Kidney epithelial cell (primary cell): ENCODE measurements at places on chromosomes 2 and 18.
A peak's percentile ranks its signal among the peaks of the same experiment; 100 is the strongest.

DNA sequence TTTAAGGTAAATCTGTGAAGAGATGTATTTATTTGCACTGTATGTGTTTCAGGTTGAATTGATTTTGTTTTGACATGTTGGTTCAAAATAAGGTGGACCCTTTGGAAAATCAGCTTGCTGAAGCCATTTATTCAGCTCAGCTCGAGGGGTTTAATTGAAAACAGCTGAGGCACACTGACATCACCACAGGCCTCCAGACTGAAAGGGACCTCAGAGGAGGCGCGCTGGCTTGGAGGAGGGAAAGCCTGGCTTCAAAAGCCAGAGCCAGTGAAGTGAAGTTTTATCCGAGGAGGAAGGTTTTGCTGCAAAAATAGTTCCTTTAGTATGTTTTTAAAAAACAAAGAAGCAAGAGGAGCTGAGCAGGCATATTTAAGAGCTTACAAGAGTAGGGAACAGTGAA lies 26.9 kb upstream of the DNMT3A start:
- DNase-seq: no peak

- no peak for DNase-seq
Observed at GRCh38 chr2:95049683-95049955, 24.1 kb downstream of the MAL start.

DNA sequence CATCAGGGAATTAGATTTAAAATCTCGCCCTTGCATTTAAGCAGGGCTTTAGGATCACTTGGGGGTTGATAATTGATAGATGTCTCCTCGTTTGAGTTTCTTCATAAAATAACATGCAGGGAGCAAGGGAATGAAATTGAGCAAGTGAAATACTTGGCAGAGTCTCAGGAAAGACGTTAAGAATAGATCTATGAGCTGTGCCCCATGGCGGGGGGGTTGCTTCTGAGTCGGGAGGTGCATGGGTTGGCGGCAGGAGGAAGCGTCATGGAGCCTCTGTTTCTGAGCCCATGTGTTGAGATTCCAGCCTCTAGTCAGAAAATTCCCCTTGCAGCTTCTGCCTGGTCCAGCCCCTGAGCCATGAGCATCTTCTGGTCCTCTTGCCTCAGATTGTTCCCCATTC lies 82.0 kb downstream of the APOB start:
- DNase-seq: no peak

DNA sequence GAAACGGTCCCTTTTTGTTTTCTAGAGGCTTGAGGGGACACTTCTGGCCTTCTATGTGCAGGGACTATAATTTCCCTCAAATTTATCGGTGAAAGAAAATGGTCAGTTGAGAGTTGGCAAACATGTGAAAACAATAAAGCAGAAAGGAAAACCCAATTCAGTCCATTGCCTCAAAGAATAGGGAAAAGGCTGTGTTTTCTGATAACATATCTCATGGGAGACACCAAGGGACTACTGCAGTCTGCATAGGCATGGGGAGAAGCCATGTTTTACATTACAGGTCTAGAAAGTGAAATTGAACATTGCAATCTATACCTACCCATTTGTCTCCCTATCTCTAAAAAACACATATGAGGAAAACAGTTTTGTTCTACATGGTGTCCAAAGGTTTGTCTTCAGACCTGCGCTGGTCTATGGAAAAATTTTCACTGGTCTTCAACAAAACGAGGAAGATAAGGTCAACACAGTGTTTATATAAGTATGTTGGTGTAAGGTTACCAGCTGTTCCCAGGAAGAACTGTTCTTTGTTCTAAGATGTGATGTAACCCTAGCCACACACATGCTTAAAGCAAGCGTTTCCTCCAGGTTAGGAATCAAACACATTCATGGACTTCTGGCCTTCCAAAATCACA lies 179.7 kb downstream of the MREG start:
- peak; percentile 69 for DNase-seq

DNA sequence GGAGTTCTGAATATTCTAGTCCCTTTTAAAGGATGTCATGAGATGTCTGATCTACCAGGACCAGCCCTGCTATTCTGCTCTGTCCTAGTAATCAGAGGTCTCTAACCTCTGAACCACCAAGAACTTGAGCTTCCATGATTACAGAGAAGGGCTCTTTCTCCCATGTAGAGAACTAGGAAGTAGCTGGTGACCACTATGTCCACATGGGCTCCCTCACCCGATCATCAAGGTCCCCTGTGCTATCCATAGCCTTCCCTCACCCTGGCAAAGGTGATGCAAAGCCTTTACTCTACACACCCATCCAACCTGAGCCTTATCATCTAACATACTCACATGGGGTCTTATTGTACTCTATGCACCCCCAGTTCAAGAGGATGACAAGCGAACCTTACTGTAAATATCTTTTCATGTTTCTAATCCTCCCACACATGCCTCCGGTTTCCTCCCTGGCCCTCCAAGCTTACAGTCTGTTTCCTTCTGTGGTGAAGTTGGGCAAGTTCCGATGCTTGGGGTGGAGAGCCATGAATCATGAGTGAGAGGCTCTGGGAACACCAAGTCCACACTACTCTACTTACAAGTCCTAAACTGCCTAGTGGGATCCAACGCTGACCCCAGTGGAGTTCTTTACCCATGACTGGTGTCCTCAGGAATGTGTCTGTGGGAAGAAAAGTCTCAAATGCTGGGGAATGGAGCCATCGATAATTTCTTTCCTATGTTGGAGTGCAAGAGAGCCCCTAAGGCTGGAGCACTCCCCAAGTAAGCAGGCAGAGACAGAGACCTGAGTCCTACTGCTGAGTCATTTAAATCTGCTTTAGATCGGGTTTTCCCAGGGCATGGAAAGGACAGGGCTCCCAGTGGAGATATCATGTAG lies 73.3 kb upstream of the KLF7 start:
- DNase-seq: peak; percentile 99

DNA sequence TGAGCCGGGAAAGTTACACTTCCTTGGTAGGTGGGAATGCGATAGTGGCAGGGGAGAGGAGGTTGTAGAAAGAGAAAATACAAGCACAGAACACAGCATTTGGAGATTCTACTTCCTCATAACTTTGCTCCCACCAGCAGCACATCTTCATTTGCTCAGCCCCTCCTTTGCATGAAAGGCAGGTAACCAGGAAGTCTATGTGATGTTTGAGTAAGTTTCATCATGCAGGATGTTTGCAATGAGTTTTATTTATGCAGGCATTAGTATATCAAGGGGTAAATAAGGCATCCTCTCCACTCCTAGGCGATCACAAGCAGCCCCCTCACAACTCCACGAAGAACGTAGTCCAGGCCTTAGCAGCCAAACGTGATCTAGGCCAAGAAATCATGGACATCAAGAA lies 5.0 kb downstream of the RNF152 start:
- no peak for DNase-seq

- DNase-seq: no peak
Observed at GRCh38 chr18:51339856-51340255, 142.4 kb upstream of the MEX3C start.

DNA sequence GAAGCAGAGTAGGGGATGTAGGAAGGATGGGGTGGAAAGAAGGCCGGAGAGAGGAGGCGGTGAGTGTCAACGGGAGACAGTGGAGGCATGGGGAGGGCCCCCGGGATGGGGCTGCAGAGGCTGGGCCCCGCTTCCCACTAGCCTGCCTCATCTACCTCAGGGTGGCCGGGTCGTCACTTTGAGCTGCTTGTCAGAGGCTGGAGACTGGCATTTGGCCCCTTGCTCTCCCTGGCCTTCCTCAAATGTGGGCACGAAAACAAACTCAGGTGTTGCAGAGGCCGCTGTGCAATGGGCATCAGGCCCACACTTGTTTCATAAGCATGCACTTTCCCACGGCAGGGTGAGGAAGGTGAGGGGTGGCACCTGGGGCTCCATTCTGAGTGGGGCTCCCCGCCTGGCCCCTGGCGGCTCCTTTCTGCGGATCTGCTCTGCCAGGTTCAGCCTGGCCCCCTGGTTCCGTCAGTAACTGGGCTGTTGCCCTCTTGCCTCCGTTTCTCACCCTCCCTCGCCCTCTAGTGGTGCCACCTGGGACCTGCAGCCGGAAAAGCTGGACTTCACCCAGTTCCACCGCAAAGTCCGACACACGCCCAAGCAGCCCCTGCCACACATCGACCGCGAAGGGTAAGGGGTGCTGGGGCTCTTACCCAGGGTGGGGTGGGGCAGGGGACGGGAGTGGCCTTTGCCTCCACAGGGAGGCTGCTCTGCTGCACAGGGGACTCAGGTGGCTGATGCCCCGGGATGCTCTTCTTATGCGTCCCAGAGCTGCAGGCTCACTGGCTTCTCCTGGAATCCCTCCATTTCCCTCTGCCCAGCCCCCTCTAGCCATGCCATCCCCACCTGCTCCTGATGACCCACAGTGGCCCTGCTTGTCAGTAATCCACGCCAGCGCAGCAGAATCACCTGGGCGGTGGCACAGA lies 125.4 kb downstream of the CTIF start:
- no peak for DNase-seq

DNA sequence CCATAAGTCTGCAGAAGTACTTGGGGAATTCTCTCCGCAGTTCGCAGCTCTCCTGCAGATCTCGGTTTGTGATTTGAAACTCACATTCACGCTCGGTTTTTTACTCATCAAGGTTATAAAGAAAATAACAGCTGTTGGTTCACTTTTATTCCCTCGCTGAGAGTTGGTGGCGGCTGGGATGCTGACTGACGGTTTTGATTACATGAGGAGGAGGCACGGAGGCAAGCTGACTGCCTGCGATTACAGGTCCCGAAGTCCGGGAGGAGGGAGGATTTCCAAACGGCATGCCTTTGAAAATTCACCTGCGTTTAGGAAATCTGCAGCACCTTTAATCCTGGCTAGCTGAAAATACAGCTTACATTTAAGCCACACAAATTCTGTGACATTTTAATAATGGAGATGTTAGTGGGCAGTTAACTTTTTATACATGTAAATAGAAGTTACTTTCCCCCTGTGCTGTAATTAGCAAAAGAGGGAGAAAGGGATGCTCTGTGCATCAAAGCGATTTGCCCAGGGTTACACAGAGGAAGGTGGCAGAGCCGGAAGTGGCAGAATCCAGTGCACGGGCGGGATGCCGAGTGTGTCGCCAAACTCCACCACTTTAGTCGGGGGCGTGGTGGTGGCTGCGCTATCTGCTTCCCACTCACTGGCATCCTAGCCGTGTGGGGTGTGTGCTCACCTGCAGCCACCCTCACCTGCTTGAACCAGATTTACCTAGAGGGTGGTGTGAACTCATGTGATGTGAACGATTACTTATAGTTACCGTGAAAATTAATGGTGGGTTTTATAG lies 14.7 kb downstream of the AGAP1 start:
- DNase-seq: no peak

DNA sequence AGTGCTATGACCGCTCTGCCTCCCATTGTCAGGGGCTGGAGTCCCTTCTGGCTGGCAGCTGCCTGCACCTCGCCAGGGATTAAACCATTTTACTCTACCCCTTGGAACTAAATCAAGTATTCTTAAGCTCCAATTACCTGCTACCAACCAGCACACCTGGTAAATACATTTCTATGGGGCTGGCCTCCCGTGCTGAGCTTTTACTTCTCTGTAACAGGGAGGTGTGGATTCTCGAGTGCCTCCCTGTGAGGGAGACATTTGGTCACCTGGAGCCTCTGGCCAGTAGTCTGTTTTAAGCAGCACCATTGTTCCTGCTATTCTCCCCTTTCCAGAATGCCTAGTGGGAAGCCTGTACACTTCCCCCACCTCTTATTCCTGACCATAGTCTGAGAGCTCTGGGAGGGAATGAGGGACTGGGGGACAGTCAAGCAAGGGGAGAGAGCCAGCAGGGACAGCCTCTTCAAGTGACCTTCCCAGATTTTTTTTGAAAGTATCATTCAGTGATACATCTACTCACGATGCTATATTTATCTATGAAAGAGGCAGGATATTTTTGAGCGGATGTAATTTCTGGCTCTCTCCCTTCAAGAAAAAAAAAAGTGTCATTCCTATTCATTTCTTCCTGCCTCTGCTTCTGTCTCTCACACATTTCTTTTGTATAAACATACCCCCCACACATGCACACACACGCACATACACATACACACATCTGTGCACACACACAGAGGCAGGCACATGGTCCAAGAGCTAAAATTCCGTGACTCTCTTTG lies 112.8 kb downstream of the CAPN13 start:
- DNase-seq: no peak

DNA sequence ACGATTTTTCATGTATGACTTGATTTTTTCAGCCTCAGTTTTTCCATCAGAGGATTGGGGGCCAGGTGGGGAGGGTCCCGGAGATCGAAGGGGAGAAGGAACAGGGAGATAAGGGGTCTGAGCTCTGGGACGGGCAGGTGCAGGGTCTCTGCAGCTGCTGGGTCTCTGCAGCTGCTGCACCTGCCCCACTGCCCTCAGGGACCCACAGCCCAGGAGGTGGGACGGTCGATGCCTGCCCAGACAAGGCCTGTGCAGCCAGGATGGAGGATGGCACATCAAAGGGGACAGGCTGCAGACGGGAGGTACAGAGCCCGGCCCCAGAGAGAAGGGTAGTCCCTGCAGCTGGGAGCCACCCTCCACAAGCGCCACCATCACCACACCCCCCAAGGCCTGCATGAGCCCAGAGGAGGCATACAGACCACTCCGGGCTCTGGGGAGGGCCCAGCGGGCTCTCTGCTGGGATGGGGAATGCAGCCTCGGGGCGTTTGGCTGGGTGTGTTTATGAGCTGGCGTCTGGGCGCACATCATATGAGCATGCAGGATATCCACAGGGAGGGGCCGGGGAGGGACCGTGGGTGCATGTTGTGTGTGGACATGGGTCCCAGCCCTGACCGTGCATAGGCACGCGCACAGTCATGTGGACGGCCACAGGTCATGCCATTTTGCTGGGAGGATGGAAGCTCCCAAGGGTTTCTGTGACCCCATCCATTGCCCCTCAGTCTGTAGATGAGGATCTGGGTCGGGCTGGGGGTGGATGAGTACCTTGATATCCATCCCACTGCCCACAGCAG lies 34.9 kb upstream of the GPC1 start:
- DNase-seq: no peak

DNA sequence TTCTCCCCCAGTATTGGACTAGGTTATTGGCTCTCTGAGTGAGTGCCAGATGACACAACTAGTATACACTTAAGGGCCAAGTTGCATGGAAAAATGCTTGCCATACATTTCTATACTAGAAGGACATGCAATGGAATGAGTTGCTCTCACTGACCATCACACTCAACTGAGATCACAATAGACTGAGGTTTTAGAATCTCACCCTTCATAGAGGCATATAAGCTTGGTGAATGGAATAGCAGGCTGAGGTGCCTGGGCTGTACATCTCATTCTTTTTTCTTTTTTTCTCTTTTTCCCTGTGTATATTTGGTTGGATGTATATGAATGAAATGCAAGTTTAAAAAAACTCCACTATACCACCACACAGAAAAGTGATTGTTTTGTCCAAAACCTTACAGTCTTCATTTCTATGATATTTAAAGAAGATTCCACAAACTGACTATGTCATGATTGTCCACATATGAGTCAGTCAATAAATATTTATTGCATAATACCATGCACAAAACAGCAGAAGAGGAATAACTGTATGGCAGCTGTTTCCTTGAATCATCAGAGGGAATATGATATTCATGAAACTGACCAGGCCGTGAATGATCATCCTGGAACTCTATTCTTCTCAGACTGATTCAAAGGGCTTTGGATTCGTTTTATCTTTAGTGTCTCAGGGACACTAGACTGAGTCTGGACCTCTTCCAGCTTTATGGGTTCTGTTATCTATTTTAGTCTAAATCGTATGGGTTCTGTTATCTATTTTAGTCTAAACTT lies 122.6 kb upstream of the STK17B start:
- DNase-seq: no peak

GRCh38 chr2:70645733-70646419 lies 92.2 kb upstream of the TGFA start:
- DNase-seq: no peak
